ENCODE measurements at places on chromosomes 4 and X.

- DNase-seq = no peak
Observed at GRCh38 chr4:92231511-92231910, 72.3 kb upstream of the GRID2 start.

- DNase-seq = no peak
Observed at GRCh38 chr4:185196437-185196836, 7.4 kb downstream of the CFAP97 start.

- DNase-seq = no peak
Observed at GRCh38 chr4:52948057-52948423, 85.9 kb downstream of the RASL11B start.

DNA sequence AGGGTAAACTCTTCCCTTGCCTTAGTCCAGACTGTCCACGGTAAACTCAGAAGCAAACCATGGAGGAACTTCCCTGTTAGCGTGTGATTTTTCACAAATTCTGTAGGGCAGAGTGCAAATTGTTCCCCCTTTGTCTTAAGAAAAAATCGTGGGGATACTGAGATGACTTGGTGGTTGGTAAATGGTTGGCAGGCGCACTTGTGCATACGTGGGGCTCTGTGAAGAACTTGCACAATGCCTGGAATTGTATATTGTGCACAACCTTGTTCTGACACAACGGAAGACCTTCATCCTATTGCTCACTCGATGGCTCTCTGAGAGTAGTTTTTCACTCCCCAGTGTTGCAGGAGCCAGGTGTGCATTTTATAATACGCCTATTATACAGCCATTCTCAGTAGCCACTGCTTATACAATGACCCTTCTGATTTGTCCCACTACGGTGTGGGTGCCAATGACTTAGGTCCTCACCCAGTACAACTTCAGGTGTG is 150.0 kb downstream of the SPRY1 start:
- DNase-seq = no peak

DNA sequence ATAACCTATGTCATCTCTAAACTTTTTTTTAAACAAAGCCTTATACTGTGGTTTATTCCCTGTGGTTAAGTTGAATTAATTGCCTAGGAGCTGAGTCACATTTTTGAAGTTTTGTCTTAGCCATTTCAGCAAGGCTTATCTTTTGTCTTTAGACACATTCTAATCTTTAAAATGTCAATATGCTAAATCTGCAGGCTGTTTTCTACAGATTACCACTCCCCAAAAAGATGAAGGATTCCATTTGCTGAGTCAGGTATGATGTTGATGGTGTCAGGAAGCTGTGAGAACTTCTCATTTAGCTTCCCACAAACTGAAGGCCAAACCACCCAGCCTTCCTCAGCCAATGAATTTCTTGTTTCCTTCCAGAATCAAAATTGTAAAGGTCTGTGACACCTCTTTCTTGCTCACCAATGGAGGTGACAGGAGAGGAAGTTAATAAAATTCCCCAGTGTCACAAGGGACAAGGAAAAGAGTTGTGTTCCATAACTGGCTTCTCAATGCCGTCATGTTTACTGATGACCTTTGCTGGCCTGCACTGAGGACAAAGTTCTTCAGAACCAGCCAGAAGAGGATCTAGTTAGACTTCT is 3.7 kb upstream of the CXCL6 start:
- DNase-seq = no peak

DNA sequence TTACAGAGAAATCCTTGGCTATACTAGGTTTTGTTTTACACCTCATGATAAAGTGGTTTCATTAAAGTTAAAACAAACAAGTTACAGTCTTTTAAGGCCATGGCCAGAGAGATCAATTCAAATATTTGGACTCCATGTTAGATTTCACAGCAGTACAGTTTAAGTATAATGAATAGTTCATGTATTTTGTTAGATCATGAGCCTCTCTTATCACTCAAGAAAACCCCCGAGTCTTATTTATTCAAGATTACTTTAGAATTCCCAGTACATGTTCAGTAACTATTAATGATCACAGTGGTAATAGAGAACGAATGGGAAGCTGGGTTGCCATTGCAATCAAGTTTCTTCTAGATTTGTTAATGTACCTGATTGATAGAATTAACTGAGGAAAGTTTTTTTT is 15.2 kb downstream of the PDLIM5 start:
- DNase-seq = no peak

GRCh38 chr4:88744609-88745008 is 47.0 kb upstream of the NAP1L5 start:
- DNase-seq = no peak

DNA sequence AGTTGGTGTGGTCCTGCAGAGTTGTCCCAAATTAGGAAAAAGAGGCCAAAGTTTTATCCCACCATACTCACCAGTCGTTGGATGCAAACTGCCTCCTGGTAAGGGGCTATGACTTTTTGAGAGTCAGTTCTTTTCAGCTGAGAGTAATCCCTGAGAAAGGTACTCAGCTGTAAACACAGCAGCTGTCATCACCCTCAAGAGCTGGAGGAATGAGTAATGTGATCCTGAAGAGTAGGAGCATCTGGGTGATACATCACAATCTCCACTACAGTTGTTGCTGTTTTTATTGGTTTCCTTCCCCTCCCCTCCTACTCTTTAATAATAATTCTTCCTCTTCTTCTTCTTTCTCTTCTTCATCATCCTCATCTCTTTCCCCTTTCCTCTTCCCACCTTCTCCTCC is 5.7 kb downstream of the MAGEE1 start:
- DNase-seq = no peak

Measured in cardiac muscle cell (in vitro differentiated cells and primary cell).